ENCODE measurements at places on chromosomes 7 and 10.

- no peak for DNase-seq
Observed at GRCh38 chr7:86995052-86995725, 64.3 kb downstream of the ELAPOR2 start.

DNA sequence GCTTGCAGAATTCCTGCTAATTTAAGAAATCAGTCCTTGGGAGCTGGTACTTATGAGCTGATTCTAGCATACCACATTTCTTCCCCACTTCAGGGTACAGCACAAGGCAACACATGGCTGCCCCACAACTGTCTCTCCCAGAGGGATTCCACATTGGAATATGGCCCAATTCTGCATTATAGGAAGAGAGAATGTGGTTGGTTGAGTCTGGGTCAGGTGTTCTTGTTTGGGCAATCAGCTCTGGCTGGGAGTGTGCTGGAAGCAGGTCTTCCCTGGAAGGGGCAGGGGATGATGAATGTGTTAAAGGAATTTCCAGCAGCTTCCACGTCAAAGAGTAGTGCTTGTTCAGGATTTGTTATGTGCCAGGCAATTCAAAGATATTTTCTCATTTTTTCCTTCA is 95.7 kb downstream of the BUB3 start:
- no peak for DNase-seq

DNA sequence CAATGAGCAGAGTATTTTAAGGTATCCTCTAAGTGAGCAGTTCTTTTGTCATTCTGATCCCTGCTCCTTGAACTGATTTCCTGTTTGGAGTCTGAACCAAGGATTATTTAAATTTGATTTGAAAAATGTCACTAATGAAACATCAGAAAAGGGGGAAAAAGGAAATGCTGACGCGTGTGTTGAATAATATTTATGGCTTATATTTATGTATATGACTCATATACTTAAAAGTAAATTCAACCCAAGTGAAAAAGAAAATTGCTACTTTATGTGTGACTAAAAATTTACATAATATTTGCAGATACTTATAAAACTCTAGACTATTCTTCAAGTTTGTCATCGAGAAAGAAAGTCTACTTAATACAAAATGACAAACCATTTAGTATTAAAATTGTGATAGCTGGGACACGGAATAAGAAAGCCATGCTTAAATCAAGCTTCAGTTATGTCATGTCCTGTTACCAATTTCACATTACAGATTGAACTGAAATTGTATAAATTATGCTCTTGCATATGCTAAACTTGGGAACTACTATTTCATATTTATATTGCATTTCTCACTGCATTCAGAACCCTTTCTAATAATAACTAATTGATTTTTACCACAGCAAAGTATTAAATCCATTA is 649.9 kb downstream of the MAGI2 start:
- DNase-seq = no peak

GRCh38 chr10:47253030-47253637 is 46.9 kb upstream of the GDF10 start:
- no peak for DNase-seq

DNA sequence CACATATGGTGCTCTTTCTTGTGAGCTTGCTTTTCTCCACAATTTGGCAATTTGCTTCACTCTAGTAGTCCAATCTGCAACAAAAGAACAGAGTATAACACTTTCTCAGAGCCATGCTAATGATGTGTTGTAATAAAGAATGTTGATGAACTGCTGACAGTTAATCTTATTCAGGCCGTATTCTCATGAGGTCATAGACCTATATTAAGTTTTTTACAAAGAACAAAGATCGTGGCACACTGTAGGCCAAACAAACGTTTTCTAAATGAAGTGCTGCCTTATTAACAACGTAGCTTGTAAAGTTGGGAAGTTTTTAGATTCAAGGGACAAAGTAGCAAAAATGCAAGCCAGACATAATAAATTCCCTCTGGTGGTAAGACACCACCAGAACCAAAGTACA is 160.1 kb downstream of the GALNT11 start:
- no peak for DNase-seq

DNA sequence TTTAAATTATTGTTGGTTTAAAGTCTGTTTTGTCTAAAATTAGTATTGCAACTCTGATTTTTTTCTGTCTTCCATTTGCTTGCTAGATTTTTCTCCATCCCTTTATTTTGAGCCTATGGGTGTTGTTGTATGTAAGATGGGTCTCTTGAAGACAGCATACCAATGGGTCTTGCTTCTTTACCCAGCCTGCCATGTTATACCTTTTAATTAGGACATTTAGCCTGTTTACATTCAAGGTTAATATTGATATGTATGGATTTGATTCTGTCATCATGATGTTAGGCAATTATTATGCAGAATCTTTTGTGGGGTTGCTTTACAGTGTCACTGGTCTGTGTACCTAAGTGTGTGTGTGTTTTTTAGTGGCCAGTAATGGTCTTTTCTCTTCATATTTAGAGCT is 281.4 kb upstream of the CSTF2T start:
- DNase-seq = no peak

GRCh38 chr10:123938890-123939289 is 47.3 kb upstream of the CPXM2 start:
- no peak for DNase-seq

DNA sequence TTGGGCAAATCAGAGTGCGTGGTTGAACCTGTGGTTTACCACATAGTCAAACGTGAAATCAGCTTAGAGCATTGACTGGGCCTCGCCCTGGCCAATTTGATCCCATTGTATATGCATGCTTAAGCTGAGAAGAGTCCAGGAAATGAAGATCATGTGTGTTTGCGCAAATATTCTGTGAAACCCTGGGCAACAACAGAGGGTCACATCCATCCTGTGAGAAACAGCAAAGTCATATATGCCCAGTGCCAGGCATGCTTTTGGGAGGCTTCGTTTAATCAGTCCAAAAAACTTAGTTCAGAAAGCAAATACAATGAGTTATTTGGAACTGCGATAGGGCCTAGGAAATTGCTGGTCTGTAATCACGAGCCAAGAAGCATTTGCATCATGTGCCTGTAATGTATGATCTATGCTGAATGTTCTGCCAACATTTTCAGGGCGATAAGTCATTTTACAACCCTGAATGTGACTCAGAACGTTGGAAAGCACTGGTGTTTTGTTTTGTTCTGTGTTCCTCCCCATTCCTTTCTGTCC is 412.1 kb upstream of the CELF2 start:
- DNase-seq = no peak

GRCh38 chr7:136870866-136871487 is 2.5 kb downstream of the CHRM2 start:
- no peak for DNase-seq

DNA sequence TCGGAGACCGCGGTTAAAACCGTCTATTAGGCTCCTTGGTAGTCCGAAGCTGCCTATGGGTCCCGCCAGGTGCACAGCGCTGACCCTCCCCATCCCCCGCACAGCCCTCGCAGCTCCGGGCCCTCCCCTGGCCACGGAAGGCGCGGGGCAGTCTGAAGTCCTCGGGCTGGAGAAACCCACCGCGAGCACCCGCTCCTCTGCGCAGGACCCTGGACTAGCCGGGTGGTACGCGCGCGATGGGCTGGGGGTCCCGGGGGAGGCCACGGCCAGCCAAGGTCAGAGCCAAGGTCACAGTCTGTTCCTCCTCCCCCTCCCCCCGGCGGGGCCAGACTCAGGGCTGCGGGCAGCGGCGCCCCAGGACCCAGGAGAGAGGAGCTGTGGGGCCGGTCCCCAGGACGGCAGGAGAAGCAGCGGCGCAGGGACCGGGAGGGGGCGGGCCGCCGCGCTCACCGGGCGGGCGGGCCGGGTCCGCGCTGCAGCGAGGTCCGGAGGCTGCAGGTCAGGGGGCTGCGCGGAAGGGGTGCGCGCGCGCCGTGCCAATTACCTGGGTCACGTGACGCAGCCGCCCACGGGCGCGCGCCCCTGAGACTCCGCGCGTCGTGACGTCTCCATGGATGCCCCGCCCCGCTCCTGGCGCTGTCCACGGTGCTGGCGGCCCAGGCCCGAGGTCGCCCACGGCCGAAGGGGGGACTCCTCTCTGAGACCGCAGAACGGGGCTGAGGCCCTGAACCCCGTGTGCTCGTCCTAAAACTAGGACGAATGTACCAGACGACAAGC is at the start of gene OGDHL:
Gene OGDHL (minus strand): TSS at position 535 of the 777 bp plus-strand sequence. CDS start 3,731 bp downstream, outside the sequence.
- DNase-seq = no peak

- DNase-seq = no peak
Observed at GRCh38 chr7:1024331-1024841, 20.0 kb upstream of the GPR146 start.

DNA sequence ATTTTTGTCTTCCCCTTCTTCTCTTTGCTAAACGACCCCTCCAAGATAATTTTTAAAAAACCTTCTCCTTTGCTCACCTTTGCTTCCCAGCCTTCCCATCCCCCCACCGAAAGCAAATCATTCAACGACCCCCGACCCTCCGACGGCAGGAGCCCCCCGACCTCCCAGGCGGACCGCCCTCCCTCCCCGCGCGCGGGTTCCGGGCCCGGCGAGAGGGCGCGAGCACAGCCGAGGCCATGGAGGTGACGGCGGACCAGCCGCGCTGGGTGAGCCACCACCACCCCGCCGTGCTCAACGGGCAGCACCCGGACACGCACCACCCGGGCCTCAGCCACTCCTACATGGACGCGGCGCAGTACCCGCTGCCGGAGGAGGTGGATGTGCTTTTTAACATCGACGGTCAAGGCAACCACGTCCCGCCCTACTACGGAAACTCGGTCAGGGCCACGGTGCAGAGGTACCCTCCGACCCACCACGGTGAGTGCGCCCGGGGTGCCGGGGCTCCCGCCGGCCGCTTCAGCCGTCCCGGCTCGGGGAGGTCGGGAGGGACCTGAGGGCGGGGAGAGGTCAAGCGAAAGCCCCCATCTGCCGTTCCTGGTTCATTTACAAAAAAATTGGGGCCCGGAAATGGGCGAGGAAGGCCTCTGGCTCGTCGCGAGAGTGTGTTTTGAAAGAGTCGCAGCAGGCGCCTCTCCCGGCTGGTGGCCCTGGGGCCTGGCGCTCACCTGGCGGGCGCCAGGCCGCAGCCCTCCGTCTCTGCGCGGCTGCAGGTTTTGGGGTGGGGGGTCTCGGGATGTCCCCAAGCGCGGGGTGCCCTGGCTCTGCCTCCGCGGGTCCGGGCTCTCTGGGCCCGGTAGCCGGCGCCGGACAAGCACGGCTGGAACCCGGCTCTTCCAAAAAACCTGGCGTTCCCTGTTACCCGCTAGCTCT is 1.2 kb downstream of the GATA3 start:
- DNase-seq = no peak

DNA sequence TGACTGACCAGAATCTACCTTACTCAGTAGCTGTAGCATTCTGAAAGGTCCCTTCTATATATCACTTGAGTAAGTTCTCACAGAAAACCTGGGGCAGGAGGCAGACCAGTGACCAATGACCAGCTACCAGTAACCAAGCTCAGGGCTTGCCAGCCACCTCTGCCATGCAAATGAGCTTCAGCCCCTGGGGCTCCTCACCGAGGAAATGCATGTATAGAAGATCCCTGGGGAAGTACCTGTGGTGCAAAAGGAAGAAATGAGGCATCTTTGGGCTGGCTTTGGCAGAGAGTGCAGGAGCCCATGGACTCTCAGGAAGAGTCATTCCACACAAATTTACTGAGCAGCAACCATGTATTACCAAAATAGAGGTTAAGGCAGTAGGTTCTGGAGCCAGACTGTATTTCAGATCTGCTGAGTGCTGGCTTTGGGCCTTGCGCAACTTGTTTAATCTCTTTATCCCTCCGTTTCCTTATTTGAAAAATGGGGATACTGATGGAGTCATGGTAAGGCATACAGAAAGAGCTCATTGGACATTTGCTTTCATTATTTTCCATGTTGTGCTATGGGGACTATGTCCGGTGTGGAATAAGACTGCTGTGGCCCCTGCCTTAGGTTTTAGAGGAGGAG is 41.1 kb upstream of the FAM204A start:
- DNase-seq = no peak

DNA sequence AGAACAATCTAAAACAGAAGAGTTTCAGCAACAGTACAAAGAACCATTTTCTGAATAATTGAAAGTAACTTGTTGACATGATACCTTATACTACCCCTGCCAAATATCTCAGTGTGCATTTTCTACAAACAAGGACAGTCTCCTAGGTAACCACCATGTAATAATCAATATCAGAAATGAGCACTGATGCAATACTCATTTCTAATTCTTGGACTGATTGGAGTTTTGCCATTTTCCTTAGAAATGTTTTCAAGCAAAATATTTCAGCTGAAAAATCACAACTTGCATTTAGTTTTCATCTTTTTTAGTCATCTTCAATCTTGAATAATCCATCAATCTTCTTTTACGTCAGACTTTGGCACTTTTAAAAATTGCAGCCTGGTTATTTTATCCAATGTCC is 420.2 kb downstream of the CDC14C start:
- no peak for DNase-seq

DNA sequence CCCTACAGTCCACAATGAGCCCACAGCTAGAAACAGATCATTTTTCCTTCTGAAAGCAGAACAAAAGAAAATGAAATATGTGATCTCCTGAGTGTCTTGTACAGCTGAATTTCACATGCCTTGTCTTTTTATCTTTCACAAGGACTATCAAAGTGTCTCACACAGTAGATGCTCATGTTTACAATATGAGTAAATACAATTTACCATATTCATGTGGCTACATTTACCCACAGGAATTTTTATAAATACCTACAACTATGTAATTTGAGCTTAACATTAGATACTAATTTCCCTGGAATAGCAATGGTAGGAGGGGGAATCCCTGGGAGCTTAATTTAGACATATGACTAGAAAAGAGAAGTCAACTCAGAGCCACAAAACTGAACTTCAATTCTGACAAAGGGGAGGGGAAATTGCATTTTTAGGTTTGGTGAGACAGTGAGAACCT is 186.2 kb downstream of the MACC1 start:
- DNase-seq = no peak

- DNase-seq = no peak
Observed at GRCh38 chr10:72744566-72744965, 52.6 kb downstream of the MCU start.

- DNase-seq = no peak
Observed at GRCh38 chr7:33959676-33960075, 54.3 kb downstream of the BMPER start.

- no peak for DNase-seq
Observed at GRCh38 chr10:64450312-64450711, 929.1 kb downstream of the REEP3 start.

DNA sequence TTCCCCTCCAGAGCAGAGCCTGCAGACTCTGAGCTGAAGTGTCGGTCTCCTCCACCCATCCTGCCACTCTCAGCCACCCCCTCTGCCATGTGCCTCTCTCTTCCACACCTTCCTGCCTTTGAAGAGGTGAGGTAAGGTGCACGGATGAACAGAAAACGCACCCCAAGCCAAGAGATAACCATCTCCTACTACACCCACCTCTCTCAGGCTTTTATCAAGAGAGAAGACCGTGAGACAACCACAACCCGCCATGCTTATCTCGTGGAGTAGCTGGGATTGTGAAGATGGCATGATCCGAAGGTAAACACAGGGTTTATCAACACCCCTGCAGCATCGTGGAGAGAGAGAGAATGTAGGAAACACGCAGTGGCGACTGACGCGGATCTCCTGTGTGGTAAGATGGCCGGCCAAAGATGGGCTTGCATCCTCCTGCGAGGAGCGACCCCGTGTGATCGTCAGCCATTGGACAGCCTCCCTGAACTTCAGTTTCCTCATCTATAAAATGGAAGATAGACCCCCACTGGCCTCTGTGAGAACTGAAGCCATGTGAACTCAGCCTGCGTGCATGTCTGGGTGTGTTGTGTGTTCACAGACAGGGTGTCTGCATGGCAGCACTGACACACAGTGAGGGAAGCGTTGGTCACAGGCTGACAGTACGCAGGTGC is 219.0 kb downstream of the DIP2C start:
- DNase-seq = peak; percentile 49

- no peak for DNase-seq
Observed at GRCh38 chr7:14009453-14010418, 20.3 kb upstream of the ETV1 start.

All from T-cell (primary cell).